ENCODE measurements at places on chromosomes 7 and 10. TPM values are rescaled to one million over a fixed set of nuclear protein-coding genes. Genes with fewer than 3 reads are reported as not detected.

The CDHR1 gene
- total RNA-seq: 0.66 TPM

The STEAP2 gene
- total RNA-seq: not detected

The PTF1A gene
- total RNA-seq: not detected

The IGFBP3 gene
- 1.3 TPM for total RNA-seq

The BMPR1A gene
- 14.5 TPM for total RNA-seq
